CD4-positive, alpha-beta memory T cell (primary cell): ENCODE measurements at places on chromosomes 5 and 9. TPM values are rescaled to one million over a fixed set of nuclear protein-coding genes. Genes with fewer than 3 reads are reported as not detected.

DNA sequence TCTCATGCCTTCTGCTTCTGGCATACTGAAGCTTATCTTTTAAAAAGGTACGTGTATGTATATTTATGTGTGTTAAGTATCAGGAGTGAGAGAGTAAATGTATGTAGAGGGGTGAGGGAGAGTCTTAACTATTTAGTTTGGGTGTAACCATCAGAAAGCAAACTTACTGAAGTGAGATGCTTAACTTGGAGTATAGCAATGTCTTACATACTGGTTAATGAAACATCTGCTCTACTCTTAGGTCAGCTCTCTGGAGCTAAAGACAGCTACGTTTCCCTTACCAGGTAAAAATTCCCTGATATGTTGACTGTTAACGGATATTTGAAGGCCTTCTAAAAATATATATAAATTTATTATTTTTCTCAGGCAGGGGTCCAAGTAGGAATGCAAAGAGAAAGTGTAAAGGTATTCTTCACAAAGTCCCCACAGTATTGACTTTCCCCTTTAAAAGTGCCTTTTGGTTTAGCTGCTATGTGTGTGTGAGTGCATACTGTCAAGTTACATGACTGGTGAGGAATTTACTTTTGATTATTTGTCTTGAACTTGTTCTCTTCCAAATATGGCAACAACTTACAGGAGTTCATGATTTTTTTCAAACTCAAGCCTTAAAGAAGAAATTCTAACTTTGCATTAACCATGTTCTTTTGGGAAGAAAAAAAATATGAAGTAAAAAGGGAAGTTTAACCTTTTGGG is 12.3 kb upstream of the C5orf24 start:
- H3K27ac ChIP-seq: no peak overlapping the region
- no peaks in the 10 kb centered on the region for H3K27me3 ChIP-seq
- peaks cover 5% of the 10 kb centered on the region for H3K36me3 ChIP-seq
- no peak overlapping the region for H3K4me3 ChIP-seq
- H3K4me1 ChIP-seq: no peaks in the 10 kb centered on the region

GRCh38 chr5:85441156-85441555 is 1056.5 kb upstream of the EDIL3 start:
- no peak overlapping the region for H3K4me3 ChIP-seq
- no peak for DNase-seq
- H3K27me3 ChIP-seq: no peaks in the 10 kb centered on the region
- no peaks in the 10 kb centered on the region for H3K36me3 ChIP-seq
- no peak overlapping the region for H3K27ac ChIP-seq

- no peaks in the 10 kb centered on the region for H3K27me3 ChIP-seq
- no peak for DNase-seq
- H3K4me3 ChIP-seq: no peak overlapping the region
Observed at GRCh38 chr5:160166069-160166972, 47.1 kb upstream of the PWWP2A start.

- peaks cover 88% of the 10 kb centered on the region for H3K36me3 ChIP-seq
- no peaks in the 10 kb centered on the region for H3K27me3 ChIP-seq
- no peak for DNase-seq
Observed at GRCh38 chr9:89351584-89352300, 33.4 kb downstream of the SECISBP2 start.

DNA sequence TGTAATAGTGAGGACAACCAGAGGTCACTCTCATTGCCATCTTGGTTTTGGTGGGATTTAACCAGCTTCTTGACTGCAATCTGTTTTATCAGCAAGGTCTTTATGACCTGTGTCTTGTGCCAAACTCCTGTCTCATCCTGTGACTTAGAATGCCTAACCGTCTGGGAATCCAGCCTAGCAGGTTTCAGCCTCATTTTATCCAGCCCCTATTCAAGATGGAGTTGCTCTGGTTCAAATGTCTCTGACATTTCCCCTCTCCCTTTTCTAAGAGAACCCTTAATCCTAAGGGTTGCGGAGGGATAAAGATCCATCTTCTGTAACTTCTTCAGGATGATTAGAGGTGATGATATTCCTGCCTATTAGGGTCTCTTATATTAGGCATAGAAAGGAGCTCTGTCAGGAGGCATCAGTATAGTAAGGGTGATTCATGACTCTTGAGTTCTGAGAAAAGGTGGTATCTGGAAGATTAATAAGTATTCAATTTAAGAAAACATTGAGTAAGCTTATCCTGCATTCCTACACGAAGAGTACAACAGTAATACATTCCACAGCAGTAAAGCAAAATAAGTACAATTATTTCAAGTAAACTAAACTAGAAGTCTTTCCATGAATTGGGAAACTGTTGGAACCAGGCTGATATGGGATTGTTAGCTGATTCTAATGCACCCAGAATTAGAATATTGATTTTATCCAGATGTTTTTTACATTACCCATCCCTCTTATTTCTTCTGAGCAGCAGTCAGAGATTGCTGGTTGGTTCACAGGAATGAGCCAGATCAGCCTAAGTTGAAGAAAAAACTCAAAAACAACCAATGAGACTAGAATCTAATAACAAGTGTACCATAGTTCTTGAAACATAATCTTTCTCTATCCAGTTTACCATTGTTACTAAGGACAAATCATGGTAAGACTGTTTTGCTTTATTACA is 39.9 kb downstream of the SHC3 start:
- no peaks in the 10 kb centered on the region for H3K4me1 ChIP-seq
- no peak for DNase-seq
- no peaks in the 10 kb centered on the region for H3K36me3 ChIP-seq

Gene PCDHB13
- 0.11 TPM for total RNA-seq

- no peaks in the 10 kb centered on the region for H3K27me3 ChIP-seq
- no peaks in the 10 kb centered on the region for H3K36me3 ChIP-seq
- H3K4me1 ChIP-seq: peaks cover 24% of the 10 kb centered on the region
- no peak for DNase-seq
Observed at GRCh38 chr9:7154003-7154619, 396.3 kb downstream of the KDM4C start.

Gene DRD1
- total RNA-seq: not detected

Gene IRGM
- 4.7 TPM for total RNA-seq

Gene PCDHB8
- total RNA-seq: not detected

DNA sequence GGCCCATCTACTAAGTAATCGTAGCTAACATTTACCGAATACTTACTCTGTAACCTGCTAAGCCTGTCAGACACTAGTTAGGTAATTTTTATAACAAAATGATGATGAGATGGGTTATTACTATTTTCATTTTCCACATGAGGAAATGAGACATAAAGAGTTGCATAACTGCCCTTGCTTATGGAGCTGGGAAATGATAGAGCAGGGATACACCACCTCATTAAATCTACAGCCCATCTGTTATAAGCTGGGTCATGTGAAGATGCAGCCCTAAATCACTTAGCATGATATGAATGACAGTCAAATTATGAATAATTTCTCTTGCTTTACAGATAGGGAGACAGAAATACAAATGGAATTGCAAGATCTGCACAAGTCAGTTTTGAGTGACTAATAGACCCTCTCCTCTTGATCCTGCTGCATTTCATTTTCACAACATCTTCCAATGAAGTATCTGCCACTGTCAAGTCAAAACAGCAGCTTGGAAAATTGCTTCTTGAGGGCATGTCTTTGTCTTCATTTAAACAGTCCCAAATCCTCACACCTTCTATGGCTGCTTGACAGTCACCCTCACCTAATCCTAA is 364.7 kb downstream of the PRELID2 start:
- H3K4me1 ChIP-seq: no peaks in the 10 kb centered on the region
- no peaks in the 10 kb centered on the region for H3K36me3 ChIP-seq
- no peaks in the 10 kb centered on the region for H3K27me3 ChIP-seq
- H3K4me3 ChIP-seq: no peak overlapping the region
- no peak overlapping the region for H3K27ac ChIP-seq
- DNase-seq: no peak

GRCh38 chr5:176458904-176459561 is 10.8 kb downstream of the FAF2 start:
- H3K4me3 ChIP-seq: no peak overlapping the region
- H3K27ac ChIP-seq: no peak overlapping the region
- no peaks in the 10 kb centered on the region for H3K36me3 ChIP-seq
- H3K4me1 ChIP-seq: peaks cover 21% of the 10 kb centered on the region
- DNase-seq: no peak

GRCh38 chr5:95617057-95617456 is 2.8 kb upstream of the GPR150 start:
- H3K4me1 ChIP-seq: peaks cover 44% of the 10 kb centered on the region
- H3K4me3 ChIP-seq: no peak overlapping the region
- no peaks in the 10 kb centered on the region for H3K27me3 ChIP-seq

Gene BTNL3
- not detected for total RNA-seq

Gene CSF1R
- total RNA-seq: 2.4 TPM

DNA sequence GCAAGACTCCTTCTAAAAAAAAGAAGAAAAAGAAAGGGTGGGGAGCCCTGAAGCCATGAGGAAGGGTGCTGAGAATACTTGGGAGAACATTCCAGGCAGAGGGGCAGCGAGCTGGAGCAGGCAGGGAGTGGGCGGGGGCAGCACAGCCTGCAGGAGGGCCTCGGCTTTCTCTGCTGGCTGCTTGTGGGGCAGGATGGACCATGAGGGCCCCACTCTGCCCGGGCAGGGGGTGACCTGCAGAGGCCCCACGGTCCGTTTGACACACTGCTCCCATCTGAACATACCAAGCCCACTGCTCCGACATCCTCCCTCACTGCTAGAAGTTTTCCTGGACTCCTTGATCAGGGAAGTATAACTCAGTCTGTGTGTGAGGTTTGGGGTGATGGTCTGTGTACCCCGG is 11.7 kb upstream of the NUP214 start:
- no peak overlapping the region for H3K27ac ChIP-seq
- H3K4me3 ChIP-seq: no peak overlapping the region
- no peaks in the 10 kb centered on the region for H3K4me1 ChIP-seq
- H3K27me3 ChIP-seq: peaks cover 8% of the 10 kb centered on the region
- H3K36me3 ChIP-seq: no peaks in the 10 kb centered on the region

Gene SLC27A6
- total RNA-seq: not detected

Gene SLC45A2
- not detected for total RNA-seq

Gene APBA1
- total RNA-seq: 0.83 TPM

DNA sequence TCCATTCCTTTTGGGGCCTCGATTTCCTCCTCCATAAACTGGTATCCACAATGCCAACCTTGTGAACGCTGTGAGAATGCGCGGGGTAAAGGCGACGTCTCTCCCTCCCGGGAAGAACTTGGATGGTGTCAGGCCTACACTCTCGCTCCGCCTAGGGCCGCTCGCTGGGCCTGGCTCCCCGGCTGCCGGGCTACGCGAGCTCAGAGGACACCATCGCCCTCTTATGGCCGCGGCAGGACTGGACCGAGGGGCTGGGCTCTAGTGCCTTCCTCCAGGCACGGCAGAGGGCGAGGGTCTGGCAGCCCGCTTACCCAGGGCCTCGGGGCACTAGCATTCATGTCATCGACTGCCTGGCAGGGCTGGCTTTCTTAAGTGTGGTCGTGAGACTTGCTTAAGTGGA is 1.3 kb upstream of the EXOSC2 start:
- H3K27ac ChIP-seq: no peak overlapping the region
- H3K27me3 ChIP-seq: no peaks in the 10 kb centered on the region
- H3K4me1 ChIP-seq: peaks cover 53% of the 10 kb centered on the region
- H3K36me3 ChIP-seq: peaks cover 14% of the 10 kb centered on the region

DNA sequence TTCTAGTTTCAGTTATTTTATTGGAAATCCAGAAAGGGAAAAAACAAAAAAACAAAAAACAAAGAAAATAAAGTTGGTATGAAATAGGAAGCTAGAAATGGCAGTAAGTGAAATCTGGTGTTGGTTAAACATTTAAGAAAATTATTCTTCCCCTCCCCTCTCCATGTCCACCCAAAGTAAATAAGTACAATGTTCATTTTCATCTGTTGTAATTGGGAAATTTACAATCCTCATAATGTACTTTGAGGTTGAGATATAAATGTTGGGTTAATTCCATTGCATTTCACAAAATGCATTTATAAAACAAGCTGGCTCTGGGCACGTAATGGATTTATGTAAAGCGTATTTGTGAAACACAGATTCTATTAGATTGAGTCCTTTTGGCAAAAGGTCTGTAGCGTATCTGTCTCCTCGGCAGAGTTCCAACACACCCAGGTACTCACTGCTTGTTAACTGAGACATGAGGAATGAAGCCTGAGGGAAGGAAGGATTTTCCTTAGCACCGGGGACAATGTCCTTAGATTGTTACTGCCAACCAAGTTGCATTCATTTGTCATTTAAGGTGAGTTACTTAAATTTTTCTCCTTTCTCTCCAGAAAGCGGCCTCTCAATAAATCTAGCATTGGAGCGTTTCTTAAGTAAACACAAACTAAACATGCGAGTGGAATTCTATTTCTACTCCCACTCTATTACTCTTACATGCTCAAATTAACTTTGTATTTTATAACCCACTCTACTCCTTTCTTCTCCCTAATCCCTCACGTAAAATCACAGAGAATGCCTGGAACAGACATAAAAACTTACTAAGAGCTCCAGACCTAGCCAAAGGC is 912.3 kb upstream of the WWC1 start:
- H3K36me3 ChIP-seq: no peaks in the 10 kb centered on the region
- DNase-seq: no peak

Gene CATSPER3
- total RNA-seq: 0.94 TPM

- DNase-seq: no peak
- no peaks in the 10 kb centered on the region for H3K27me3 ChIP-seq
- no peak overlapping the region for H3K4me3 ChIP-seq
Observed at GRCh38 chr5:54653956-54654614, 136.5 kb downstream of the SNX18 start.

DNA sequence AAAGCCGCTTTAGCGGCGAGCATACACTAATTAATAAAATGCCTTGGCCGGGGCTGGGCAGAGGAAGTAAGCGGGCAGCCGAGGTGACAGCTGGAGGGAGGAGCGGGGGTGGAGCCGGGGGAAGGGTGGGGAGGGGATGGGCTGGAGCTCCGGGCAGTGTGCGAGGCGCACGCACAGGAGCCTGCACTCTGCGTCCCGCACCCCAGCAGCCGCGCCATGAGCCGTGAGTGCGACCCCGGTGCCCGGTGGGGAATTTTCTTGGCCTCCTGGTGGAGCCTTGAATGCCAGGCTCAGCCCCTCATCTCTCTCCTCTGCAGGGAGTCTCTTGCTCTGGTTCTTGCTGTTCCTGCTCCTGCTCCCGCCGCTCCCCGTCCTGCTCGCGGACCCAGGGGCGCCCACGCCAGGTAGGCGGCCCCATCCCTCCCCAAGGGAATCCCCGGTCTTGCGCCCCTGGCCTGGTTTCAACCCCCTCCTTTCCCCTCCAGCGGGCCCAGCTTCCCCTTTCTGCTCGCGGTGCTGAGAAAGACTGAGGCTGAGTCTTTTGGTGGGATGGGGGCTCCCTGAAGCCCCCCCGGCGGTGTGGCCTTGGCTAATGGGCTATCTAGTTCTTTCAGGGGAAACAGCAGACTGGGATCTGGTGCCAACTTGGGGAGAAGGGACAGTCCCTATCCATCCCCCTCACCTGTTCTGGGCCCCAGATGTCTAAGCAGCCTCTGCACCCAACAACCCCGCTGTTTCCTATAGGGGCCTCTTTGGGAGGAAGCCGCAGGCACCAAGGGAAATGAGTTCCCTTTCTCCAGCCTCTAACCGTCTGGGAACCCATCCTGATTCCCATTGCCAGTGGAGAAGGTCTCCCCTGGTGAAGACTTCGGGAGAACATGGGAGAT is at the start of gene PTGS1:
TSS of gene PTGS1 (plus strand) at position 156 of the 887 bp plus-strand sequence. CDS start at position 217, 61 bp downstream.
- DNase-seq: no peak
- H3K36me3 ChIP-seq: no peaks in the 10 kb centered on the region
- no peak within 1 kb of the TSS for H3K27ac ChIP-seq
- H3K4me1 ChIP-seq: peaks cover 10% of the 10 kb centered on the region
- H3K27me3 ChIP-seq: peaks cover 4% of the 10 kb centered on the region

Gene CDH9
- total RNA-seq: not detected

GRCh38 chr9:22446950-22447617 is 460 bp downstream of the DMRTA1 start:
- H3K4me3 ChIP-seq: no peak overlapping the region
- peaks cover 25% of the 10 kb centered on the region for H3K27me3 ChIP-seq
- H3K36me3 ChIP-seq: no peaks in the 10 kb centered on the region
- no peak overlapping the region for H3K27ac ChIP-seq
- H3K4me1 ChIP-seq: peaks cover 13% of the 10 kb centered on the region

- no peaks in the 10 kb centered on the region for H3K27me3 ChIP-seq
- no peak overlapping the region for H3K4me3 ChIP-seq
Observed at GRCh38 chr5:118098716-118099115, 889.6 kb downstream of the DTWD2 start.
